Mesendoderm (in vitro differentiated cells): ENCODE measurements at places on chromosomes 3 and 15.

DNA sequence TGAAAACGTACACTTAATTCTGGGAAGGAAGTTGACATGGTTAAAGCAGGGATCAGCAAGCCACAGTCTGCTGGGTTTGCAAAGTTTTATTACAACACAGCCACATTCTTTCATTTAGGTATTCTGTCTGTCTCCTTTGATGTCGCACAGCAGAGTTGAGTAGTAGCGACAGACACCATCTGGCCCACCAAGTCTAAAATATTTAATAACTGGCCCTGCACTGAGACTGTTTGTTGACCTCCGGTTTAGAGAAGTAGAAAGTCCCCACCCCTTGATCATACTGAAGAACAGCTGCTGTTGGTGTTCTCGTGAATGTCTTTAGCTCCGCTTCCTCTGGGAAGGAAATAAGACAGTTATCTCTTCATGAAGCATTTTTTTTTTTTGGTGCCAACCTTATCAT, 66.2 kb downstream of the MCTP2 start:
- DNase-seq = no peak

GRCh38 chr3:46541835-46542234, 24.3 kb downstream of the LRRC2 start:
- no peak for DNase-seq

- no peak for DNase-seq
Measured at GRCh38 chr3:121696186-121696585, 35.5 kb upstream of the HCLS1 start.

GRCh38 chr3:186464424-186465093, 79.6 kb downstream of the CRYGS start:
- peak; percentile 69 for DNase-seq

GRCh38 chr3:129519449-129519848, 9.0 kb upstream of the RHO start:
- DNase-seq = no peak

DNA sequence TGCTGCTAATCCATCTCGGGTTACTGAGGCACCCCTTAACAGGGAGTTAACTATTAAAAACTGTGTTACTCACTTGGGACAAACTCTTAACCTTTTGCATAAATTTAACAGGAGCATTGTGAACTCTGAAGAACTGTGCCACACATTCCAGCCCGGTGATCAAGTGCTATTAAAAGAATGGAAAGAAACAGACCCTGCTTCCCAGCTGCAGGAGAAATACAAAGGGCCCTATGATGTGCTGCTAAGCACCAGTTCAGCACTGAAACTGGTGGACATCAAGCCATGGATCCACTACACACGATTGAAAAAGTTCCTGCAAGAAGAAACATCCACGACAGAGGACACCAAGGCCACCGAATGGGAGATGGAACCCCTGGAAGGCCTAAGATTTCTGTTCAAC, 114.7 kb upstream of the PLCL2 start:
- DNase-seq = no peak

- DNase-seq = no peak
Measured at GRCh38 chr3:11144996-11145395, 9.3 kb upstream of the HRH1 start.

DNA sequence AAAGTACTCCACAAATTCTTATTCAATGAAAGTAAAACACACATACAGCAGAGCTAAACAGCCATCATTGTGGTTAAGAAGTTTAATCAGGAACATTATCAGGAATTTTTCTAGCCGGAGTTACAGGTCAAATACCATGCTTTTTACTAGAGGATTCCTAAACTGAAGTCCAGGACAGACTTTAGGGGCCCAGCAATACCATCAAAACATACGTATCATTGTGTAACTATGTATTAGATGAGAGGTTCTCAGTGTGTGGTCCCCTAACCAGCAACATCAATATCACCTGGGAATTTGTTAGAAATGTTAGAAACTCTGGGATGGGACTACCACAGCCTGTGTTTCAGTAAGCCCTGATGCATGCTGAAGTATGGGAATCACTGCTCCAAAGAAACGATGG, 404.2 kb upstream of the IL12A start:
- DNase-seq = no peak

- peak; percentile 29 for DNase-seq
Measured at GRCh38 chr15:60667190-60667868, 188.4 kb upstream of the ICE2 start.

GRCh38 chr15:41832875-41833274, 5.0 kb downstream of the JMJD7 start:
- DNase-seq = no peak

- no peak for DNase-seq
Measured at GRCh38 chr3:187403768-187404288, 35.6 kb downstream of the RTP4 start.

GRCh38 chr3:170232266-170232665, 10.0 kb downstream of the PRKCI start:
- DNase-seq = no peak

DNA sequence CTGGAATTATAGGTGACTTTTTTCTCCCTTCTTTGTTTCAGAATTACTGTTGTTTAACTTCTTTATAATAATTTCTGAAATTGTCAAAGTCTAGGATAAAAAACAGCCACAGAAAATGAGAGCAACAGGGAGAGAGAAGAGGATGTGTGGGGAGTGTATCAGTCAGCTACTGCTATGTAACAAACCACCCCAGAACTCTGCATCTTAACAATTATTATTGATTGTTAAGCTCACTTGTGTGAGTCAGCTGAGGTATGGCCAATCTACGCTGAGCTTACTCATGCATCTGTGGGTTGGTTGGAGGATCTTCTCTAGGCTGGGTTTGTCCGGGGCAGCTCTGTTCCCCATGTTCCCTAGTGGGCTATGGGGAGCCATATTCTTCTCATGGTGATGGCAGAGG, 43.7 kb upstream of the CDV3 start:
- no peak for DNase-seq

DNA sequence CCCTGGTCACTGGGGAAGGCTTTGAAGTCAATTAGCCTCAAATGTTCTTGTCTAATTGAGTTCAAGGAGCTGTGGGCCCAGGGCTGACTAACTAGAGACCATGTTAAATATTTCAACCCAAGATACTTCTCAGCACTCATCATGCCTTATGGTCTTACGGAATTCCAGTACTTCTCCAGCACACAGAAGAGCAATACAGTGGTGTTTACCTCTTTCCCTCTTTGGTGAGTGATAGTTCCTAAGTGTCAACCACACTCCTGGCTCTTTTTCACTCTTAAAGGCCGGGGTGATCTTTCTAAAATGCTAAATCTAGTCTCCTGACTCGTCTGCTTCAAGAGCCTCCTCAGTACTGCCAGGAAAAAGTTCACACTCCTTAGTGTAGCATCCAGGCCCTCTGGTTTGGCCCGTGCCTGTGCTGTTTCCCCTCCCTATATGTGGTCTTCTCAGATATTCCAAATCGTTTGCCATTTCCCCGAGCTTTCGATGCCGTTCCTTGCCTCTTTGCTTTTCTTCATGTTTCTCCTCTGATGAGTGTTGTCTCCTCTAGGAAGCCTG, 4.7 kb downstream of the MYZAP start:
- no peak for DNase-seq

DNA sequence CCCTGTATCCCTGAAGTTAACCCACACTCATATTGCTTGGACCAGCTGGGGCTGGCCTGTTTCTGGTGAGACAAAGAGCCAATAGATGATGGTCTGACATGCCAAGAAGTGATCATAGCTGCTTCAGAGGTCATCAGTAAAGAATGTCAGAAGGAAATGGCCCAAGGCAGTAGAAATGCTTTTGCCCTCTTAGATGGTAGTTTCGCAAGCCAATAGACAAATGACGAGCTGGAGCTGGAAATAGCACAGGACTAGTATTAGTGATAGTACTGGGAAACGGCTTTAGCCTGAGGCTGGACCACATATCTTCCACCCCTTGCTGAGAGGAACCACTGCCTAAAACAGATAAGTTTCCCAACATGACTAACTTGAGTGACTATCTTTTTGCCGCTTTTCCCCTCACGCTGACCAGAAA, 176.1 kb upstream of the THBS1 start:
- DNase-seq = peak; percentile 78

DNA sequence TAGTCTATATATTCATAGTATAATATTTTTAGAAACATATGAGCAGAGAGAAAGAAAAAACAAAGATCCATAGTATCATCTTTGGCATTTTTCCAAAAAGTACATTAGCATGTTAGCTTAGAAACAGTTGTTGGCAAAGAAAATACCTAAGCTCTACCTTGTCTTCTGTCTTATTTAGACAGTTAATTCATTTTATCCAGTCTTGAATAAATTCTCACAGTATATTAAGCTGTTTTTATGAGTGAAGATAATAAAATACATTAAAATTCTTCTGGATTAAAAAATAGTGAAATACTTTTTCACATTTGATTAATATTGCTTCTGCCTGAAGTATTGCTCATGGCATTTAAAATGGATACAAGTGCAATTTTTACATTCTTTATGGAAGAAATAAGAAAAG, 145.2 kb downstream of the ZIC1 start:
- no peak for DNase-seq

GRCh38 chr3:137202941-137203340, 245.2 kb downstream of the IL20RB start:
- no peak for DNase-seq

DNA sequence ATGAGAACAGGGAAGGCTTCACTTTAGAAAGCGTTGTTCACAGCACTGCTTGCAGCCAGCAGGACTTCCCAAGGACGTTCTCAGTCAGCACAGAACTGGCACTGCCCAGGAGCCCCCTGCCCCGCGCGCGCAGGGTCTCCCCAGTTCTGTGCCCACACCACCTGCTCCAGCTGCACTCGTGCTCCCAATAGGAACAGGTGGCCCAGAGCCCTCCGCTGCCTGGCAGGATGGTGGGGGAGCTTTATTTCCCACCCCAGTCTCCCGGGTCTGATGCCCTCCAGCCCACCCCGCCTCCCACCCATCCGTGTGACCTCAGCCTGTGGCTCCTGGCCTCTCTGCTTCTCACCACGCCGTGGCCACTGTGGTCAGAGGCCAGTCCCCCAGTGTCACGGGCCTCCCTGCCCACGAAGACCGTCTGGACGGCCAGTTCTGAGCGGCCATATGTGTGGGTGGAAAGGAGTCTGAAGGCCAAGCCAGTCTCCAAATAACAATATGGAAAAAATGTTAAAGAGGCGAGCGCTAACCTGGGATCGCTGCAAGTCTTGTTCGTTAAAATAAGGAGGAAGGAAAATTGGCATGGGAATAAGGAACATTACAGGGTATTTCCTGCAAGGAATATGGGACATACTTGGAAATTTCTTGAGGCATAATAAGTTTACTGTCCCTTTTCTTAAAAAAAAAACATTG, 54.6 kb upstream of the PCSK6 start:
- DNase-seq = no peak

DNA sequence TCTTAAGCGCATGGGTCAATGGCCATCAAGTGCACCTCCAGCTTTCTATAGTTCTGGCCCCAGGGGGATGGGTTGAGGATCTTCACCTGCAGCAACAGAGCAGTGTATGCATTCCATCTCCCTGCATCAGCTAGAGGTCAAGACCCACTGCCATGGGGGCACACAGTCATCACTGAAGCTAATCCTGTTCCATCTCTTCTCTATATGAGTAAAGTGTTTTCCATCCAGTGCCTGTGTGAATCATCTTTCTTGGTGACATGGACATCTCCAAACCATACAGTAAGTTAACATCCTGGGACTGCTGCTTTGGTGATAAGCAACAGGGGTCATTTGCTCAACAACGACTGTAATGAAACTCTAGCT, 4.4 kb upstream of the ENTPD3 start:
- DNase-seq = no peak

GRCh38 chr15:70763120-70763949, at the start of gene UACA:
UACA (minus strand) TSS chr15:70763558; CDS start chr15:70763407, 151 bp downstream.
- DNase-seq = peak; percentile 99

DNA sequence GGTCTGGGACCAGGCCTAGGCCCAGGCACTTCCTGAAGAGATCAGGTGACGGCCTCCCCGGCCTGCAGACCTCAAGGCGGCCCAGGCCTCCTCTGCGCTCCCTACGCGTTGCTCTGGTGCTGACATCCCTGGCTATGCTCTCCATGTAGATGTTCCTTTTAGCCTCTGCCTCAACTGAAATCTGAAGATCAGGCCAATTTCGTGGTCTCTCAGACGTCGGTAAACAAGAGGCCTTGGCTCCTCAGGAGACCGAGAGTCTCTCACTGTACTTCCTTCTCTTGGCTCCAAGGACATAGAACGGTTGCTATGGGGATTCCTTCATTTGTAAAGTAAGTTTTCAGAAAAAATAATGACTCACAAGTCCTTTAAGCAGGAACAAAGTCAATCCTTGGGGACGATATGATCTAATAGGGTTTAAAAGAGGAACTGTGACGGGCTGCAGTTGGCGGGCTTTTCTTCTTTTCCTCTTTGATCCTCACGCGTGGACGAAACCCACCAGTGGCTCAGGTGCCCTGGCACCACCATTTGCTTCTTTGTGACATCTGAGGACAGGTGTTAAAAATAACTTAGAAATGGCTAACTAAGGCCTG, 55.6 kb upstream of the CGNL1 start:
- DNase-seq = no peak

DNA sequence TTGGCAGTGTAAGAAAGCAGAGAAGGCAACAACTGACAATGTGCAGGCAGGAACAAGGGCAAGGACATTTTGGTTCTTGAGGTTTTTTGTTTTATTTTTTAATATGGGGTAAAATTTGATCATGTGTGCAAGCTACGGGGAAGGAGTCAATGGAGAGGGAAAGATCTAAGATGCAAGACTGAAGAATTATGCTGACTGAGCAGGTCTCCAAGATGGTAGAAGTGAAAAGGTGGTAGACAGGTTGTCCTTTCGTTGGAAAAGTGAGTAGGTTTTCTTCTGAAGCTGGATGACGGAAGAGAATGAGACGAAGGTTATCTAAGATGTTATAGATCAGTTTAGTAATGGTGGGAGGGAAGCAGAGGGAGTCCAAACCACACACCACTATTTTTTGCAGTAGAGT, 4.2 kb downstream of the CD47 start:
- no peak for DNase-seq

GRCh38 chr15:63491116-63491827, 13.1 kb upstream of the USP3 start:
- DNase-seq = no peak

DNA sequence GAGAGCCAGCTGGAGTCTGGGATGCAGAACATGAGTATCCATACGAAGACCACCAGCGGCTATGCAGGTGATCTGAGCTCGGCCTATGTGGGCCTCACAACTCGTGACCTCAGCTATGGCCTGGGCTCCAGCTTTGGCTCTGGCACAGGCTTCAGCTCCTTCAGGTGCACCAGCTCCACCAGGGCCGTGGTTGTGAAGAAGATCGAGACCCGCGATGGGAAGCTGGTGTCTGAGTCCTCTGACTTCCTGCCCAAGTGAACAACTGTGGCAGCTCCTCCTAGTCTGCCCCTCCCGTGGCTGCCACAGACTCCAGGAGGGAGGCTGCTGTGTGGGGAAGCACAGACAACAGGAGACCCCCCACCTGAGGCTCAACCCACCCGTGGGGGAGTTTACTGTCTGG, 3.6 kb upstream of the KPNA4 start:
- no peak for DNase-seq

DNA sequence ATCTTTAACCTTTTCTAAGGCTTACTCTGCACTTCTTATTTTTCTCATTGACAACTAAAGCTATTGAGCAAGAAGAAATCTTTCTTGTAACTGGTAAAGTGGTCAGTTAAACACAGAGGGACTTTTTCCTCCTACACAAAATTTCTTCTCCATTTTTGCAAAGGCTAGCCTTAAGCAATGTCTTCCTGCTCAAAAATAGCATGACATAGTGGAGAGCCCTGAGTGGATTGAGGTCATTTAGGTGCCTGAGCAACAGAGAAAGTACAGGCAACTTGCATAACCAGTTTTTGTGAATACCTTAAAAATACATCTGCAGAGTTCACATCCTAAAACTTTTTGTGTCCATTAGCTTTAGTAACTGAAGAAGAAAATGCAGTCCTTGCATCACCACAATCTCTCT, 144.7 kb upstream of the TTC14 start:
- DNase-seq = no peak
